ENCODE measurements at places on chromosomes 16 and 17. TPM values are rescaled to one million over a fixed set of nuclear protein-coding genes. Genes with fewer than 3 reads are reported as not detected.

The AIPL1 gene
- polyA plus RNA-seq, result not detected

The RRAD gene
- polyA plus RNA-seq, result 277 TPM

The KRT28 gene
- not detected for polyA plus RNA-seq

The ZP2 gene
- polyA plus RNA-seq, result not detected

The ACSM3 gene
- polyA plus RNA-seq, result 13.3 TPM

The TSPAN10 gene
- 0.07 TPM for polyA plus RNA-seq

The ITGB3 gene
- 5.0 TPM for polyA plus RNA-seq

The UBTF gene
- polyA plus RNA-seq, result 41.6 TPM

The SLC5A11 gene
- polyA plus RNA-seq, result not detected

The TP53TG3F gene
- polyA plus RNA-seq, result not detected

The ORMDL3 gene
- 64.0 TPM for polyA plus RNA-seq

The CCL4 gene
- polyA plus RNA-seq, result 0.72 TPM

The PYY gene
- not detected for polyA plus RNA-seq

The FGF11 gene
- 9.6 TPM for polyA plus RNA-seq

The FA2H gene
- 0.04 TPM for polyA plus RNA-seq

The PTGES3L gene
- 58.0 TPM for polyA plus RNA-seq

The PSME3IP1 gene
- 37.8 TPM for polyA plus RNA-seq

The LGALS9 gene
- polyA plus RNA-seq, result 12.3 TPM

The PARD6A gene
- polyA plus RNA-seq, result 2.7 TPM

The STX1B gene
- polyA plus RNA-seq, result 0.76 TPM

The ZNF423 gene
- 3.0 TPM for polyA plus RNA-seq

The CCDC40 gene
- 6.1 TPM for polyA plus RNA-seq

The GAST gene
- polyA plus RNA-seq, result not detected

The ITGB4 gene
- 4.0 TPM for polyA plus RNA-seq

The CCL8 gene
- polyA plus RNA-seq, result 0.15 TPM

The CLDN9 gene
- polyA plus RNA-seq, result 1.7 TPM

The KRTAP2-2 gene
- polyA plus RNA-seq, result not detected

The FZD2 gene
- 3.2 TPM for polyA plus RNA-seq

The LAT gene
- polyA plus RNA-seq, result 1.3 TPM

The C1QL1 gene
- 5.1 TPM for polyA plus RNA-seq

The WNT3 gene
- 0.50 TPM for polyA plus RNA-seq

The IL17C gene
- not detected for polyA plus RNA-seq

The TNFRSF13B gene
- not detected for polyA plus RNA-seq

The LGALS9C gene
- not detected for polyA plus RNA-seq

Data from heart left ventricle (tissue), 16 donors.